ENCODE measurements at places on chromosomes 1 and 21.

- DNase-seq: no peak
Observed at GRCh38 chr1:17636612-17637011, 97.1 kb downstream of the ARHGEF10L start.

DNA sequence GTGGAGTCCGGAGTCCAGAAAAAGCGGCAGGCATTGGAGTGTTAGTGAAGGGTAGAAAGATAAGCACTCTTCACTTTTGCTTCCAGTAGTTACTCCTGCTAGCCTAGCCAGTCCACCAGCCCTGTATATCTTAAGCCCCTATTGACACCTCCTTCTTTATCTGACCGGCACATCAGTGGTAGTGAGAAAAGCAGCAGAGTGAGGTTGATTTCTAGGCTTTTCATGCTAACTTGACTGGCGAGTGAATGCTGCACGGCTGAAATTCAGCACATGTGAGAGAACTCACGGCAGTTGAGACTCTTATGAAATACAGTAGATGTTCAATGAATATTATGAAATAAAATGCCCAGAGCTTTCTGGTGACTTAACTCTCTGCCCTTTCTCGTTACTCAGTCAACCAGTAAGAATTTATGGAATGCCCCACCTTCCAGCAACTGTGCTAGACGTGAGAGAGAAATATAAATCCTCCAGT lies 128.2 kb downstream of the CACHD1 start:
- no peak for DNase-seq

DNA sequence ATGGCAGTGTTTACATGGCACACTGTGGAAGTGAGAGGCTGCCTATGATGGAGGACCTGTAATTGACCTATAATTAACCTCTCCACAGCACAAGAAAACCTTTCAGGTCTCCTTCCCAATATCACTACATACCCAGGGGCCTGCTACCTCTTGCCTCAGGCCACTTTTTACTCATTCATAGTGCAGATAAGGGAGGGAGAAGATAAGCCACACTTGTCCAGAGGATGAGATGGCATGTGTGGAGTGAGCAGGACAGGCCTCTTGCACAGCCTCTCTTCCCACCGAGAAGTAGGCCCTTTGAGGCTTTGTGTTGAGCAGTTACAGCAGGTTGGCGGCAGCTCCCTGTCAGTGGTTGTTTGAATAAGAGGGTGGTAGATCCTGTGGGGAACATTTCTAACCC lies 31.1 kb upstream of the IKBKE start:
- DNase-seq: no peak

DNA sequence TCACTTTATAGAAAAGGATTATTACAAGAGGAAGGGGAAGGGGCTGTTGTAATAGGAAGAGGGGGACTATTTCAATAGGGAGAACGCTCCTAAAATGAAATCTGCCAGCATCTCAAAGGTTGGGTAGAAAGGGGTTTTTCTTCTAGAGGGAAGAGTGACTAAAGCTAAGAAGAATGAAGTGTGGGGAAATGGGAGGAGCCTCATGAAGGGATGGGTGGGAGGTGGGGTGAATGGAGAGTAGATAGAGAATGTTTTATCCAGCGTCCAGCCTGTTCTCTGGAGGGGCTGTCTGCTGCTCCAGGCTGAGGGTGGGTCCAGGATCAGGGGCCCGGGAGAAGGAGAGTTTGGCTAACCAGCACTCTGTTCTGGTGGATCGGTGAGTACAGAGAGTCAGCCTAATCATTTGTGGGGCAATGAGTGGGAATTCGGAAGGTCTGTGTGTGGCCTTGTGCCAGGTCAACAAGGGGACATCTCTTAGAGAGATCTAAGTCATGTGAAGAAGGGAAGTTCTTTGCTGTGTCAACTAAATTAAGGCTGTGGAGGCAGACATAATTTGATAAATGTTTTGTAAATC lies 25.2 kb downstream of the VN1R5 start:
- DNase-seq: no peak

- no peak for DNase-seq
Observed at GRCh38 chr1:11720525-11720924, 15.4 kb upstream of the AGTRAP start.

DNA sequence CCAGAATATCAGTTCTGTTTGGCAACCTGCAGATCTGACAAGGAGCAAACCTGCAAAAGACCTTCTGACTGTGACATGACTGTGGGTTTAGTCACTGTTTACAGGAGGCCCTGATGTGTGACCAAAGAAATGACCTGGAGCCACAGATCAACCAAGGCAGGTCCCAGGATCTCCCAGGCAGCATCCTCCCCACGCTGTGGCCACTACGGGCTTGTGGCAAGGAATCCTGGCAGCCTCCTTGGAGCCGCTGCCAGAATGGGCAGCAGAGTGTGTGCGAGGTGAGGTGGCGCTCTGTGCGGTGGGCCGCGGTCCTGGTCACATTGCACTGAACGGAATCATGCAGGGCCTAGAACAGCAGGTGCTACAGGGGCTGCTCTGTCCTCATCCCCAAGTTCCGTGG lies 15.9 kb downstream of the MCM3AP start:
- DNase-seq: no peak

DNA sequence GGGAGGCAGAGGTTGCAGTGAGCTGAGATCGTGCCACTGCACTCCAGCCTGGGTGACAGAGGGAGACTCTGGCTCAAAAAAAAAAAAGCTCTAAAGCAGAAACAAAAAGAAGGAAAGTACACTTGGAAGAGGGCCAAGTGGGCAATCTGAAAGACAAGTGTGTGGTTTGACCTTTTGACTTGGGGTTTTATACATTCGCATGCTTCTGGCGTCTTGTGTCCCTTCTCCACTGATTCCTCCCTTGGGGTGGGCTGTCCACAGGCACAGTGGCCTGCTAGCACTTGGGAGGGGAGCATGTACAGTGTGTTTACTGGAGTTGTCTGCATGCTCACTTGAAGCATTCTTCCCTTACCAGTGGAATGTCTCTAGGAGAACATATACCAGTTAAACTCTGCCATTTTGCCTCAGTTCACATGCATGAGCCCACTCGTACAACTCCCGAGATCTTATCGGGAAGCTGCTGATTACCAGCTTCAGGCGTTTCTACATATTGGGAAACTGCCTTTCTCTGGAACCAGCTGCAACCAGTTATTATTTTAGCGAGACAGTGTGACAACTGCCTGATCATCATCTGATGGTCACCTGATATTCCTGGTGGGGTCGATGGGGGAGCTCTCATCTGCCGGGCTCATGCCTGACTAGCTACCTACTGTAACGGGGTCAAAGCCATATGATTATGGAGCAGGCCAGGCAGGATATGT lies 113.5 kb upstream of the ZNF678 start:
- no peak for DNase-seq

DNA sequence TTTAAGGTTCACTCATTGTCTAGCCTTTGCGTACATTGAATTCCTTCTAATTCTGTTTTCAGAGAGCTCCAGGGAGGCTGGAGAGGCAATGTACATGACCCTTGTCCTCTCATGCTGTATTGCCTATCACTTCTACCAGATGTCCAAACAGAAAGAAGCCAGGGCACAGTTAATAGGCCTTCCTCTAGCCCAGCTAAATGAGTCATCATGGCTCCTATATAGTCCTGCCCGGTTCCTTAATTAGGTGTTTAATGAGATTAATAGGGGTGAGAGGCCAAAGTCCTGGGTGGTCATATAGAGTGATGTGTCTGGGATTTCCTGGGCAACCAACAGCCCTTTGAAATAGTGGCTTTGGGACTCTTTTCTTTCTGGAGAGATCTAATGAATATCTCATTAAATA lies 76.3 kb downstream of the ZSCAN20 start:
- no peak for DNase-seq

DNA sequence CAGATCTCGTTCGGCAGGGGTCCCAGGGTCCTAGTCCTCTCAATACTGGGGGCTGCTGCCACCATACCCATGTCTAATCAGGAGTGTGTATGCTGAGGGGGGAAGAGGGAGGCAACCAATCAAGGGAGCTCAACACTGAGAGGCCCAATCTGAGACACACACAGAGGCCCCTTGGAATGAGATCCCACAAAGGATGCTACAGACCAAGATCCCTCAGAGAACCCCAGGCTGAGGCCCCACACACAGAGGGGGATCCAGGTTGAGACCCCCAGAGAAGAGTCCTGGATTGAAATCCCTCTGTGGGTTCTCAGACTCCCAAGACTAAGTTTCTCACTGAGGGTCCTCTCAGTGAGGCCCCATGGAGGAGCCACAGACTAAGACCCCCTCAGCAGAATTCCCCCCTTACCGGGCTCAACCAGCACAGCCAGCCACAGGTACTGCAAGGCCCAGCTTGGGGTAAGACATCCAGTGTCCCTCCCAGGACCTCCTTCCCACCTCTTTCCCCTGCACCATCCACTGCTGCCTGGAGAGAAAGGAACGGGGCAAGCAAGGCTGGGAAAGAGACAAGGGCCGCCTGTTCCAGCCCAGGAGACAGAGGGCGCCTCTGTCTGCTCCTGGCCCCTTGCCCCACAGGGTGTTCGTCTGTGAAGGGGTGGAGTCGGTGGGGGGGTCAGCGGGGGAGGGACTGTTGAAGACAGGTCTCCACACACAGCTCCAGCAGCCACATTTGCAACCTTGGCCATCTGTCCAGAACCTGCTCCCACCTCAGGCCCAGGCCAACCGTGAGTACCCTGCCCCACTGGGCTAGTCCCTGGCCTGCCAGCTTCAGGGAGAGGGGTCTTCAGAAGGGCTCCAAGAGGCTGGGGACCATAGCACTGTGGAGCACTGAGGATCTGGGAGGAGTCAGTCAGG lies at the start of gene S100A1:
S100A1 (plus strand) TSS at position 720 of the 912 bp plus-strand sequence. CDS start 2,088 bp downstream, outside the sequence.
- DNase-seq: no peak
